Epithelial cell of prostate (primary cell): ENCODE measurements at places on chromosomes 7 and 10.

- no peak for DNase-seq
Observed at GRCh38 chr10:128289621-128290020, 163.4 kb upstream of the MKI67 start.

- DNase-seq, result no peak
Observed at GRCh38 chr10:70549962-70550458, 52.5 kb downstream of the PRF1 start.

GRCh38 chr10:124063750-124064603 lies 29.4 kb downstream of the CHST15 start:
- DNase-seq, result peak; percentile 81

- no peak for DNase-seq
Observed at GRCh38 chr10:69224862-69225657, 4.9 kb downstream of the HKDC1 start.

DNA sequence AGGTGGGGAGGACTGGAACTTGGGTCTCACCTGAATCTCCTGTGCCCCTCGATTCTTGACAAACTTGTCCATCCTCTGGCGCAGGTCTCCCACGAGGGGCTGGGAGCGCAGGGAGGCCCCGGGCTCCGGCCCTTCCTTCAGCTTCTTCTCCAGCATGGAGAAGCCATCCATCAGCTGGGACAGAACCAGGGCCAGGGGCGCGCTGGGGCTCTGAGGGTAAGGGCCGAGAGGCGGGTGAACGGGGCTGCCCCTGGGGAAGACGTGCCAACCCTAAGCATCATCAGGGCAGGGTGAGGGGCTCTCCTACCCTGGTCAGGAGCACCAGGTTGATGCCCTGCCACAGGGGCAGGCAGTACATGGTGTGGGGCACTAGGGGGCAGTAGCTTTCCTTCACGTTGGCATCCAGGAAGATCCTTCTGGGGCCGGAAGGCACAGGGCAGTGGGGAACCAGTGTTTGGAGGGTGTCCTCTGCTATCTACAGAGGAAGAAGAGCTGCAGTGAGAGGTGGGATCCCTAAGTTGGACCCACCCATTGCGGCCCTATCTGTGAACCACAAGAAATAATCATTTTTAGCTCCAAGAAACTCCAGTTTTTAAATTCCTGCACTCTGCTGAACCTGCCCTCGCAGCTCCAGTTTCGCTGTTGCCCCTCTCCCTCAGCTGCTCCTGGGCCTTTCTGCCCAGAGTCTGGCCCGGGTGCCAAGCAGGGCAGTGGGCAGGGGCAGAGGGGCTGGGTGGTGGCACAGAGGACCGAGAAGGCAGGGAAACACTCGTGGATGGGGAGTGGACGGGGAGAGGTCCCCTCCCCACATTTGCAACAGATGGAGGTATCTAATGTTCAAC lies 10.8 kb upstream of the PYROXD2 start:
- DNase-seq, result no peak

- no peak for DNase-seq
Observed at GRCh38 chr7:68381731-68382130, 1216.5 kb upstream of the AUTS2 start.

- no peak for DNase-seq
Observed at GRCh38 chr7:154953006-154953684, 49.8 kb downstream of the PAXIP1 start.

DNA sequence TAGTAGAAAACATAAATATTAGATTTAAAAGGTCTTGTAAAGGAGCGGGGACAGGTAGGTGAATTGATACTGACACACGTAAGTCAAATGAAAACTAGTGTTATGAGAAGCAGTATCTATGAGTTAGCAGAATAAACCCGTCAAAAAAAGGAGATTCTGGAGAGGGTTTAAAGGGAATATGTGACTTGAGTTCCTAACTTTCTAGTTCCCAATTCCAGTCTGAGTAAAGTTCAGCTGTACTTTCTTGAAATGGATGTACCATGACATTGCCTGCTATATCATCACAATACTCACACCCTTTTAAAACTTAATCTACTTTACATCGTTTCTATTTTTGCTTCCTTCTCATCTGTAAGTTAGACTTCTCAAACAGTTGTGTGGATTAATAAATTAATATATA lies 122.2 kb downstream of the NRBF2 start:
- DNase-seq, result no peak

GRCh38 chr7:150753826-150754603 lies 16.8 kb downstream of the GIMAP5 start:
- no peak for DNase-seq

DNA sequence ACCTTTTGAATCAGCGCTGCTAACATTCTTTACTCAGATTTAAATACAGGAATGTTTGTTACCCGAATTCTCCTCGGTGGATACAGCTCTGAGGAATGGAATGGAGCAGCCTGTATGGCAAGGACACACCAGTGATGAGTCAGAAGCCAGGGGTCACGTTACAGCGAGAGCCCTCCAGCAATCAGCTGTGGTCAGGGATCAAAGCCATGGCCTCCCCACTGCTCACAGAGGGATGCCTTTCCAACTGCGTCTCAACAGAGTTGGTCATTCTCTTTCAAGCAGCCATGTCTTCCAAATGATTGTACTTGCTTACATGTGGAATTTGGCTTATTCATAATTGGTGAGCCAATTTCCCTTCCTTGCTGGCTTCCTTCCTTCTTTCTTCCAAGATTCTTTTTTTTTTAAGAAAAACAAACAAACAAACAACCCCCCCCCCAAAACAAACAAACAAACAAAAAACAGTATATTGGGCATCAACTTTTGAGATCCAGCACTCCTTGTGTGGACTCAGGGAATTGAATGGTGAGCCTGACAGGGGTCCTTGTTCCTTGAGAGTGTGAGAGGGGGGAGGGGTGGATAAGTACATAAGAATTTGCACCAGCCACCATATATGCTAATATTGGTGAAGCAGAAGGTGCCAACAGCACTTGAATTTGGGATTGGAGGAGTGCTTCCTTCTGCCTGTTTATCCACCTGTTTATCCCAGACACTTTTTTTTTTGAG lies 100.2 kb downstream of the ATXN7L1 start:
- no peak for DNase-seq

GRCh38 chr7:84589012-84589411 lies 394.4 kb upstream of the SEMA3A start:
- peak; percentile 43 for DNase-seq

GRCh38 chr10:34922138-34922537 lies 107.0 kb upstream of the PARD3 start:
- no peak for DNase-seq

DNA sequence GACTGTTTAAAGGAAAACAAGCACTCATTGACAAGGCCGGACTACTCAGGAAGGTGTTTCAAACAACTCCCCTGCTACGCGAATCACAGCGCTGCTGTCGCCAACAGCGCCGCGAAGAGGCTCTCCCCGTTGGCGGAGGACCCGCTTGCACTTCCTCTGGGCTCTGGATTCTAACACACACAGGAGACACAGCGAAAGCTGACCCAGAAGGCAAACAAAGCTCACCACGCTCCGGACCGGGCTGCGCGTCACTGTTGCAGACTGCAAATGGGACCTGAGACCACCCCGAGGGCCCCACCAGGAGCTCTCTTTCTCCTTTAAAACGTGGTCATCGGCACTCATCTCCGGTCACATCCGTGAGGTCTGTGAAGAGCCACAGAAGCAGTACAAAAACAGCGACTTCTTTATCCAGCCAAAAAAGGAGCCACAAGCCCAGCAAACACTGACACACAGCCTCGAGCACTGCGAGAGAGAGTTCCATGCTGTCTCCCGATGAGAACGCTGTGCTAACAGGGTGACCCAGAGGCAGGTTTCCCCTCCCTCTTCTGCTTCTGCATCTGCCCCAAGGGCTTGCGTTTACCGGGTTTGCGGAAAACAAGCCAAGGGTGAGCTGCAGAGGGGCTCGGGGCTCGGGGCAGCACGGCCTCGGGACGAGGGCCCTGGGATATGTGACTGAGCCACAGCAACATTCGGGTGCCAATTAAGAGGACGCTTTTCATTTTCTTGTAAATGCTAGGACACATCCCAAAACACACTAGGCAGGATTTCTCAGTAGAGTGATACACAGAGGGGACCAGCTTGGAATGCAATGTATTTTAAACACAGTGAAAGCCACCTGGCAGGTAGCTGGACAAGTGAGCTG lies 41.3 kb downstream of the AMZ1 start:
- no peak for DNase-seq

GRCh38 chr7:22393913-22394729 lies 37.2 kb upstream of the RAPGEF5 start:
- no peak for DNase-seq

GRCh38 chr10:26950934-26951333 lies 90.2 kb upstream of the ABI1 start:
- no peak for DNase-seq

DNA sequence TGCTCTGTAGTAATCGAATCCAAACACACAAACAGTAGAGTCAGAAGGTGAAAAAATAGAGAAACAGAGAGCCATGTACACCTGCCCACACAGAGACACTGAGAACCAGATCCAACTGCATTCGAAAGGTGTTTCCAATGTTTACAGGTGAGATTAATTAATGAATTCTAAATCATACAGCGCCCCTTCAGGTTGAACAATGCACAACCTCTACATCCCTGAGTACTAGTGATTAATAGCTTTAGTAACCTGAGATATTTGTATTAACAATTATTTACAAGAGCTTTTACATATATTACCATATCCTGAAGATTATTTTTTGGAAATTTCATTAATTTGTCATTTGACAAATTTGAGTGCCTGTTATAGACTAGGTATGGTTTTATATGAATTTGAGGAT lies 7.6 kb upstream of the MRC1 start:
- DNase-seq, result no peak

- DNase-seq, result no peak
Observed at GRCh38 chr7:44131173-44132029, 8.1 kb upstream of the POLD2 start.

DNA sequence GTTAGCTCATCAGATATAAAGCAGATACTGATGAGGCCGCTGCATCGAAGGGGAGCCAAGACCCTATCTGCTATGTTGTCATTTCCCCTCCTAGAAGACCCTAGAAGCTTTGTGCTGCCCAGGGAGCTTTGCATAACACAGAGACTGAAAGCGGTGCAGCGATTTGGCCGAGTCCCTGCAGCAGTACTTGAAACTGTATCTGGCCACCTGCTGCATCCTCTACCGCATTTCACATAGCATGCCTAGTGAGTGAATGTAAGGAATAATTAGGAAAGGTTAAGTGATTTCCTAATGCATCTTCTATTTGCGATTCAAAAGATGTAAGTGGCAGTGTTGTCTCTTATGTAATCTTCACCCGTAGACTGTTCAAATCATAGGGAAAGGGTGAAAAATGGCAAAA lies 106.7 kb downstream of the LRMDA start:
- DNase-seq, result no peak

- peak; percentile 14 for DNase-seq
Observed at GRCh38 chr7:10237306-10237705, 736.4 kb upstream of the PHF14 start.

GRCh38 chr7:48337012-48337621 lies 165.9 kb downstream of the ABCA13 start:
- peak; percentile 2 for DNase-seq

DNA sequence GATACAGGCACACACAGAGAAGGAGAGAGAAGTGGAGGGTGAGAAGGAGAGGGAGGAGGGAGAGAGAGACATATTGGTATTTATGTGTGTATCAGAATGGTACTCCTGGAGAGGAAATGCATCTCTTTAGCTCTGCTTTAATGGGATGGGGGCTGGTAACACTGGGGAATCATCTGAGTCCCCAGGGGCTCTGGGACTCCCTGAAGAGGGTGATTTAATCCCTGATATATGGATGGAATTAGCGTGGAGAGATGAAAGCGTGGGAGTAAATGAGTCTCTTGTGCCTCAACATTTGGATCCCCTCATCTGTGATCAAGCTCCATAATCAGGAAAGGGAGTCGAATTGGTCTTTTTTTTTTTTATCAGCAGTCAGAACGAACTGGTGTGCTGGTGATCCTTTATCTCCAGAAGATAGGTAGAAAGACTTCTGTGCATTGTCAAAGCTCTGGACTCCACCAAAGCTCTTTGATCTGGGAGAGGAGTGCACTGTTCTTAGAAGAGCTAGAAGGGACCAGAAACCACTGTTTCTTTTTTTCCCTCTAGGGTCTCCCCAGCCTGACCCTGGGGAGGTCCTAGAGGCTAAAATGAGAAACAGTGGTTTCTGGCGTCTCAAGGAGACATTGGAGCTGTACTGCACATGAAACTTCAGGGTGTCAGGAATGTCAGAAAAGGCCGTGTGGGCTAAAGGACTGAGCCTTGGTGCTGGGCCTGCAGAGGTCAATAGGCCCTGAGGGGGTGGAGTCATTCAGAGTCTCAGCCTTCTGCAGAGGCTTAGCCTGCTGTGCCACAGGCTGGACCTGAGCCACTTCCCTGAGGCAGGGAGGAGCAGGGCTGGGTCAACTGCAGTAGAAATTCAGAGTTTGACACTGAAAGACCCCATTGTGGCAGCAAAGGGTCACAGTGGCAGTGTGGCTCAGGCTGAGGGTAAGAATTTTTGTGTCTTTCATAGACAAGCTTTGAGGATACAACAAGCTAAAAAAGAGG lies 234.4 kb upstream of the SLC26A5 start:
- DNase-seq, result no peak

- DNase-seq, result no peak
Observed at GRCh38 chr7:105094966-105095365, 81.0 kb downstream of the KMT2E start.

GRCh38 chr10:126102636-126103035 lies 206.3 kb downstream of the FANK1 start:
- DNase-seq, result no peak

- DNase-seq, result no peak
Observed at GRCh38 chr7:19707240-19707639, 1.6 kb downstream of the POLR1F start.

DNA sequence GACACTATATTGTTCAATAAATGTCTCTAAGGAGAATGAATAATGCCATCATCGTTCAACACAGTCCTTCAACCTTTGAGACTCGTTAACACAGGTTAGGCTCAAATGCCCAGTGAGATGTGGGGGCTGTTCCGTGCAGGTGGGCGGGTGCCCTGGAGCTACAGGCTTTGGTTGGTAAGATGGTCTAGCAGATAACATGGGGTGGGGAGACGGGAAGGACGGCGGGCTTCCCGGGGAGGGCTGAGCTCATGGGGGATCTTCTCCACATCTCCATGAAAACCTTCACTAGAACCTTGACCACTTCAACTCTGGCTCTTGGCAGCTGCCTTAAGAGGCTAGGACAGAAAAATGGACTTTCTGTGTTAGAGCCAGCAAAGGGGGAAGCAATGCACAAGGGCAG lies 134.1 kb upstream of the TCERG1L start:
- DNase-seq, result no peak

GRCh38 chr7:123208793-123209192 lies 9.0 kb upstream of the SLC13A1 start:
- DNase-seq, result no peak

DNA sequence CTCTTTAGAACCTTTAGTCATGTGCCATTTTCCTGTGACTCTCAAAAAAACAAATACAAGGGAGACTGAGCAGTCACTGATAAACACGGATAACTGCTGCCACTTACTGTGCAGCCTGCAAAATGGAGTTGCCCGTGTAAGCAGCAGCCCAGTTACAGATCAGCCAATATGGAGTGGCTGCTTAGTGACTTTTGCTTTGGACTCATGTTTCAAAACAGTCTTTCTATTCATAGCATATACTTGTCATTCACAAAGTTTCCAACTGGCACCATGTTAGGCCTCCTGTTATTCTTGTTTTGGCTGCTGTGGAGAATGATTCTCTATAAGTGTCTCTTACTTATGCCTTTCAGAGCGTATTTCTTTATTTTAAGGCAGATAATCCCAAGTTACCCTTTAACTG lies 3.0 kb downstream of the FAM204A start:
- no peak for DNase-seq
